ENCODE measurements at places on chromosomes 5 and 9. TPM values are rescaled to one million over a fixed set of nuclear protein-coding genes. Genes with fewer than 3 reads are reported as not detected.

The RASGEF1C gene
- total RNA-seq, result 0.82 TPM

The NPM1 gene
- total RNA-seq, result 3,530 TPM

- no peak for DNase-seq
Measured at GRCh38 chr5:152632360-152632759, 227.3 kb upstream of the NMUR2 start.

DNA sequence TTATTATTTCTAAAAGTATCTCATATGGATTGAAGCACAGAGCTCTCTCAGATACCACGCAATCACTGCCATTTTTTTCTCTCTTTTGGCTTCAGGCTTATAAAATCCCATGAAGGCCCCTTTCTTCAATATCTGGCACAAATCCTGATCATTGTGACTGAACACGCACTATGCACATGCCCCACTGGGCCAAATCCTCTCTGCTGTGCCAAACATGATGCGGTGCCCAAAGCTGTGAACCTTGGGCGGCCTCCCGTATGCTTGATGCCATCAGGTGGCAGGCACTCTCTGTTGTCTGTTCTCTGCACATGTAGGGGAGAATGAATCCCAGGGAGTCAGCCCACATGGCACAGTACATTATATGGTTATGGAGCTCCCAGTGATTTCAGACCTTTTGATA, 375.0 kb upstream of the RGMB start:
- DNase-seq, result no peak

GRCh38 chr9:93996863-93997262, 41.7 kb upstream of the BARX1 start:
- DNase-seq, result no peak

The GPR150 gene
- total RNA-seq, result 0.13 TPM

DNA sequence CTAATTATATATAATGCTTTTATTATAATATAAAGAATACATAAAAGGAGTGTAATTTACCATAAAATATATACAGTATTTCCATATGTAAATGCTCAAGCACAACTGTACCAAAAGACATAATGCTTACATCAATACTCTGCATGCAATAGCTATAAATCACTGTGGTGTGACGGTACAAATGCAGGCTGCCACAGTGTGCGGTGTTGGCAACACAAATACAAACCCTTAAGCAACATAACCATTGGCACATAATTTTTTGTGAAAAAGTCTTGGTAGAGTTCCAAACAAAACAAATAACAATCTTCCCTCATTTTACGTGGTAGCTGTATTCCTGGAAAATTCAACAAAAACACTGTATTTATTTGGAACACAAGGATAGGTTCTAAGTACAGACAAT, 1.9 kb upstream of the SHISAL2B start:
- DNase-seq, result no peak

The NR4A3 gene
- total RNA-seq, result 0.46 TPM

DNA sequence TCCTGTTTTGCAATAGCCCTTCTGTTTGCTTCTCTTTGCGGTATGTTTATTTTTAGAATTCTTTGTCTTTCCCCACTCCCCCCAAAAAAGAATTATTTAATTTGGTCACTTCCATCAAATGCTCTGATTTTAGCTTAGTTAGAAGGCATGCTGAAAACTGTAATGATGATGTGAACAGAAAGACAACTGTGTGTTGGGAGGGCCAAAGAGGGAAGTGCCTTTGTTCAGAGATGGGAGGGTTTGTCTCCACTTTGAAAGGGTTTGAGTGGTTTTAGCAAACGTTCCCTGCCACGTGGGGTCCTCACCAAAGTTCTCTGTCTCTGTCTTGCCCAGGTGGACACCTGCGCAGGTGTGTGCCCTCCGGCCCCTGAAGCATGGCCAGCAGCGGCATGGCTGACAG, 41.9 kb downstream of the SYK start:
- DNase-seq, result no peak

The HACD4 gene
- 1.2 TPM for total RNA-seq

DNA sequence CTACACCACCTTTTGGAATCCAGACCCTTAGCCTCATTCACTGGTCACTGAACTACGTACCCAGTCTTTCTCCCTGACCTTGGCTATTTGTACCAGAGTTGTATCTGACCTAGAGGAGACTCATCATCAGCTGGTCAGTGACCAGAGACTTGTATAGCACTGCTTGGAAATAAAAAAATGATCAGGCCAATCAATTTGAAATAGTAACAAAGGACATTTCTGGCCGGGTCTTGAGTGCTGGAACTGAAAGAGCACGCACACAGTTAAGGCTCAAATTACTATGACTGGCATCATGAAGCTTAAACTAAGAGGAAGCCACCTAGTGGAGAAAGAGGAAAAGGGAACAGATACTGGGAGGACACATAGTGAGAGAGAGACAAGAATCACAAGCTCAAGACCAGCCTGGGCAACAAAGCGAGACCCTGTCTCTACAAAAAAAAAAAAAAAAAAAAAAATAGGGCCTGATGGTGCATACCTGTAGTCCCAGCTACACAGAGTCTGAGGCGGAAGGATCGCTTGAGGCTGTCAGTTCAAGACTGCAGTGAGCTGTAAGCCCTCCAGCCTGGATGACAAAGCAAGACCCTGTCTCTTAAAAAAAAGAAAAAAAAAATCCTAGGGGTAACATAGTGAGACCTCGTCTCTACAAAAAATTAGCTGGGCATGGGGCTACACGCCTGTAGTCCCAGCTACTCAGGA, 12.8 kb upstream of the SRP19 start:
- DNase-seq, result no peak

GRCh38 chr9:110029429-110029955, 178.5 kb downstream of the C9orf152 start:
- DNase-seq, result no peak

- DNase-seq, result peak; percentile 61
Measured at GRCh38 chr9:129402371-129402739, 218.5 kb downstream of the C9orf50 start.

DNA sequence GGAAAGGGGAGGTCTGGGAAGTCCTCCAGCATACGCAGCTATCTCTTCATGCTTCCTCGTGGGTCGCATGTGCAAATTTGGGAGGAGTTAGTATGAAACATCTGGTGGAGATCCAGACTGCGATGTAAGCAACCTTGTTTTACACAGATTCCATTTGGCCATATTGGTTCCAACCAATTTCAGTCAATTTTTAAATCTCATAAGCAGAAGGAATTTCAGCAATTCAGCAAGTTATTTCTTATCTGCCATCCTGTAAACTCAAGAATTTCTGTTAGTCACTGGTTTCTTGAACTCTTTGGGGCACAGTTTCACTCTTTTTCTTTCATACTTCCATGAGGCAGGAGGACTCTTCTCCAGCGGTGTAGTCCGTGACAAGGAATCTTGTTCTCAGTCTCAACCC, 130.4 kb upstream of the CLINT1 start:
- DNase-seq, result no peak

The MEIKIN gene
- not detected for total RNA-seq

The PIP5K1B gene
- 5.2 TPM for total RNA-seq

DNA sequence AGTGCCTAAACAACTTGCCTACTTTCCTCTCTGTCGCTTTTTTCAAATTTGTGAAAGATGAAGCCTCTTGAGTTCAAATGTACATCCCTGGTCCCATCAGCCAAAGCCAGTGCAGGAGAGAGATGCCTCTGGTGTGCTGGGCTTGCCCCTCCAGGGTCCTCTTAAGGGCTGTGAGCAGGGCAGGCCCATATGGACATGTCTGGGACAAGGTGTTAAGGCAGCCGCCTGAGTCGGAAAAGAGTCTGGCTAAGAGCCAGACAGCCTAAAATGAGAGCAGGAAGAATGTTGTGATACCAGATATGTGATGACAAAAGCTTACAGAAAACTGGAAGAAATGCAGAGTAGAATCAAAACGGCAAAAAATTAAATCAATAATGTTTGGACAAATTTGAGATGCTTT, 72.5 kb downstream of the APTX start:
- no peak for DNase-seq

- DNase-seq, result no peak
Measured at GRCh38 chr5:129387944-129388343, 72.2 kb upstream of the ADAMTS19 start.

The QRFP gene
- not detected for total RNA-seq

- DNase-seq, result no peak
Measured at GRCh38 chr5:180908998-180909731, 10.2 kb downstream of the BTNL8 start.

GRCh38 chr9:120894321-120895148, 17.5 kb upstream of the PHF19 start:
- DNase-seq, result peak; percentile 56

The ENTREP1 gene
- total RNA-seq, result 21.1 TPM

DNA sequence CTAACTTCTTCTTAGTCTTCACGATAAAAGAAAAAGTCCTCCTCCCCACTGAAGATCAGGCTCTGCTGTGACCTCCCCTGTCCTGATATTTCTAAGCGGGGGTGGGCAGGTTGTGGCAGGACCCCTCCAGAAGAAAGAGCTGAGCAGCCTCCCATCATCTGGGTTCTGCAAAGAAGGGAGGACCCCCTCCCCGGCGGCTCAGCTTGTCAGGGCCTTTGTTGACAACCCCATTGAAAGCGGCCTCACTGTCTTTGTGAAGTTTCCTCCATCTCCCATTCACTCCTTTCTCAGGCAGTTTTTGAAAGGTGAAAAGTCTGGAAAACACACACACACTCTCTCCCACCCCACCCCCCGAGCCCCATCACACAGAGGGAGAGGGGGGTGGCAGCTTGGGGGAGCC, 26.2 kb upstream of the BARHL1 start:
- no peak for DNase-seq

The CA9 gene
- 2.1 TPM for total RNA-seq

The IRX2 gene
- 63.2 TPM for total RNA-seq

- no peak for DNase-seq
Measured at GRCh38 chr9:35254237-35254636, 92.4 kb downstream of the UNC13B start.

The FOXD4 gene
- 0.21 TPM for total RNA-seq

DNA sequence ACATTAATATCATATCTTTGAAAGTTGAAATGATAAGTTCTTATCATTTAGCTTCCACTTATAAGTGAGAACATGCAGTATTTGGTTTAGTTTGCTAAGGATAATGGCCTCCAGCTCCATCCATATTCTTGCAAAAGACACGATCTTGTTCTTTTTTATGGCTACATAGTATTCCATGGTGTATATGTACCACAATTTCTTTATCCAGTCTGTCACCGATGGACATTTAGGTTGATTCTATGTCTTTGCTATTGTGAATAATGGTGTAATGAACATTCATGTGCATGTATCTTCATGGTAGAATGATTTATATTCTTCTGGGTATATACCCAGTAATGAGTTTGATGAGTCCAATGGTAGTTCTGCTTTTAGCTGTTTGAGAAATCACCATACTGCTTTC, 135.0 kb upstream of the PRR16 start:
- DNase-seq, result no peak

The CRB2 gene
- 2.4 TPM for total RNA-seq

- DNase-seq, result no peak
Measured at GRCh38 chr9:131625790-131626670, 80.7 kb downstream of the PRRT1B start.

- DNase-seq, result peak; percentile 21
Measured at GRCh38 chr5:161925960-161926359, 78.0 kb downstream of the GABRA1 start.

- DNase-seq, result no peak
Measured at GRCh38 chr5:140018920-140019644, 24.0 kb downstream of the NRG2 start.

The TIMD4 gene
- 0.13 TPM for total RNA-seq

DNA sequence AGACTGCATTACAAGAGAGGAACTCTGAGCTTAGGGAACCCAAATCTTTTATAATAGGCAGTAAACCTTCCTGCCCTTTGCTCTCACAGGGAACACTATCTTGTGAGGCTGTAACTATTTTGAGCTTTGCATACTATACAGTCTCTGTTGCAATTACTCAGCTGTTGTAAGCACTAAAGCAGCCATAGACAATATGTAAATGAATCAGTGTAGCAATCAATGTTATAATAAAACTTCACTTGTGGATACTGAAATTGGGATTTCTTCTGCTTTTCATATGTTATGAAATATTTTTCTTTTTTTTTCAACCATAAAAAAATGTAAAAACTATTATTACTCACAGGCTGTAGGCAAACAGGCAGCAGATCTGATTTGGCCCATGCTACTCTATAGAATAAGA, 16.7 kb upstream of the UBQLN1 start:
- no peak for DNase-seq

DNA sequence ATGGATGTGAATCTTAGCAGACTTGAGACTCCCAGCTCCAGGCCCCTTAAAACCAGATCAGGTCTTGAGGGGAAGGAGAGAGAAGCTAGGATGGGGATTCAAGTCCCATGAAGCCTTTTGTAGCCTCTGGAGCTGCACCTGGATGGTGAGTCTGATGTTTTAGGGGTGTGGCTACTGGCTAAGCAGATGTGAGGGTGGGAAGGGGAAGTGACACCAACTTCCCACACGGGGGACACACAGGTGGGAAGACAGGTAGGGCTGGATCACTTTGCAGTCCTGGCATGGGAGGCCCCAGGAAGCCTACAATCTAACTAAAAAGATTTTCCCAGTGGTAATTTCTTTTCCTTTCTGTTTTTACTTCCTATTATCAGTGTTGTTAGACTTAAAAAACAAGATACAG, 38.7 kb upstream of the UBAP2 start:
- no peak for DNase-seq

- DNase-seq, result no peak
Measured at GRCh38 chr9:113331780-113332179, 8.3 kb downstream of the WDR31 start.

DNA sequence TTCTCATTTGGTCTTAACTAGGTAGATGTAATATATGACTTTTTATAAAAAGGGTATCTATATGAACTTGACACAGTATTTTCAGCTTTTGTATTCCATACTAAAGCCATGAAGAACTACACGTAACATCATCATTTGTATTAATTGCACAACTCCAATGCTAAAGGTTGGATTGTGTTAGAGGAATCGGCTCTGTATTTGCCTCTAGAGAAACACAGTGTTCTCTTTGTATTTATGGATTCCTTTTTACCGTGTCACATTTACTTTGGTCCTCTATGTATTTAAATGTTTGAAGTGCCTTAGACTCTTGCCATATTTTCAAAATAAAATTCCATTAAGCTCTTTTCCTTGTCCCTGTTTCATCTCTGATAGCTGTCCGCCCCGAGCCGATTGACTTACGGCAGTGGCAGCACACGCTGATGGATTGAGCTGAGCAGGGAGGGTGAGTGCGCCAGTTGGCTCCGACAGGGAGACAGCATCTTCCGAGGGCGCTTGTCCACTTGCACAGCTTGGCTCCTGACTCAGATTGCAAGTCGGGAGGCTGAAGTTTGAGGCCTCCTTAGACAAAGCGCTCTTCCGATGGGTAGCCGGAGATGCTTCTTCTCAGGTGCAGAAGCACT, 95.6 kb upstream of the DMRT1 start:
- DNase-seq, result no peak

GRCh38 chr5:54294097-54294667, 16.2 kb downstream of the ARL15 start:
- DNase-seq, result no peak

The DMRT3 gene
- not detected for total RNA-seq

The PDLIM4 gene
- 10.6 TPM for total RNA-seq

DNA sequence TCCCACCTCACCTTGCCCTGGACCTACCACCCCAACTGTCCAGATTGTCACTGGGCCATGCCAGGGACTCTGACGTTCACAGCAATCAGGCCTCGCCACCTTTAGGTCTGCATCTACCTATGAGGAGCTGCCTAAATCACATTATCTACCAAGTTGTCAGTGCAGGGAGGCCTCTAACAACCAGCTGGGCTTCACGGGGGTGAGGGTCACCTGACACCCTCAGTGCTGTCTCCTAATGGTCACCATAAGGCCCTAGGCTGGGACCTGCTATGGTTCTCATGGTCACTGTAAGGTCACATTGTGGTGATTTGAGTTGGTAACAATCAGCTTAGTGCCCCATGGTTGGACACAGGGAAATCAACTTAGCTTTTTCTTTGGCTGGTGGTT, 119.2 kb upstream of the CXCL14 start:
- DNase-seq, result no peak

GRCh38 chr9:72271613-72272478, 93.2 kb downstream of the ZFAND5 start:
- DNase-seq, result peak; percentile 43

The FGD3 gene
- total RNA-seq, result 1.7 TPM
